ENCODE measurements at places on chromosomes 6 and 20. TPM values are rescaled to one million over a fixed set of nuclear protein-coding genes. Genes with fewer than 3 reads are reported as not detected.

FLRT3 gene
- 5.0 TPM for total RNA-seq

NKX2-4 gene
- not detected for total RNA-seq

NEDD9 gene
- total RNA-seq, result 0.66 TPM

SLC26A8 gene
- 0.87 TPM for total RNA-seq

OR2J3 gene
- total RNA-seq, result not detected

SFT2D1 gene
- 31.8 TPM for total RNA-seq

ULBP2 gene
- 2.5 TPM for total RNA-seq

ASIP gene
- total RNA-seq, result not detected

RAD21L1 gene
- total RNA-seq, result not detected

CD83 gene
- 4.5 TPM for total RNA-seq

All from smooth muscle cell of trachea (primary cell).